ENCODE measurements at places on chromosomes 6 and 20.

GRCh38 chr6:110614586-110614985, 138.2 kb upstream of the SLC22A16 start:
- DNase-seq, result no peak

DNA sequence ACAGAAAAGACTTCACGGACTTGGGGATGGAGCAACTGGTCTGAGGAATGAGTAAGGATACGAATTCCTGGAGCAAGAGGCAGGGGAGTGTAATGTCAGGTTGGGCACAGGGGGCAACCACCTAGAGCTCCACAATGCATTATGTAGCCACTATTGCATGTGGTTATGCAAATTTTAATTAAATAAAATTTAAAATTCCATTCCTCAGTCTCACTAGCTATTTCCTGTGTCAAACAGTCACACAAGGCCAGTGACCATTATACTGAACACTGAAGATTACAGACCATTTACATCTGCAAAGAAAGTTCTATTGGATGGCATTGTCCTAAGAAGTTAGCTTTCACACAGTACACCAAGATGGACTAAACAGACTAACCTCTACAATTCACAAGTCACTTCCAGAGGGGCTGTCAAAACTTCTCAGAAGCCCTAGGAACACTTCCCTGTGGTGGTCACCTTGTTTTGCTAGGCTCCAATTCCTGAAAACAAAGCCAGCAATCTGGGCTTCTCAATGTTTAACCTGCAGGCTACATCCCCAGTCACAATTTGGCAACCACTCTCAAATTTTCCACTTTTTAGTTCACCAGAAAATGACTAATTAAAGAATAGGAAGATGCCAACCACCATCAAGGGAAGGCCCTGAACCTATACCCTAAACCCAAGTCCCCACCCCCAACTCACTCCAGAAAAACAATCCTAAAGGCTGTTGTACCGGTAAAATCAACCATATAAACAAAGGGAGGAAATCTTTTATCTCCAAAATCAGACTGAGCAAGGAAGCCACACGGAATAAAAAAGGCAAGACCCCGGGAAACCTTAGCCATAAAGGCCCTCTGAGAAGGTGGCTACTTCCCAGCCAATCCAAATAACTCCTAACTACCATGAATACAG, 34.2 kb upstream of the C20orf203 start:
- no peak for DNase-seq

DNA sequence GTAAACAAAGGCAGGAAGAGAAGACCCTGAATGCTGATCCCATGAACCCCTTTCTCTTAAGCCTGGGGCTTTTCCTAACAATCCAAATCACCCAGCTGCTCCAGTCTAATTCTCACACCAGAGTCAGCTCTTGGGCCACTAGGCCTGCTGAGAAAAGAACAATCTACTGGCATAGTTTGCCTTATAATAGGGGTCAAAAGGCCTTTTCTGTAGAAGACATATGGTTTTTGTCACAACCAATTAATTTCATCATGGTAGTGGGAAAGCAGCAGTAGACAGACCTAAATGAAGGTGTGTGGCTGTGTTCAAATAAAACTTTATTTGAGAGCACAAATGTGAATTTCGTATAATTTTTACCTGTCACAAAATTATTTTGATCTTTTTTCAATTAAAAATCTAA, 994.7 kb upstream of the EPHA7 start:
- DNase-seq, result no peak

DNA sequence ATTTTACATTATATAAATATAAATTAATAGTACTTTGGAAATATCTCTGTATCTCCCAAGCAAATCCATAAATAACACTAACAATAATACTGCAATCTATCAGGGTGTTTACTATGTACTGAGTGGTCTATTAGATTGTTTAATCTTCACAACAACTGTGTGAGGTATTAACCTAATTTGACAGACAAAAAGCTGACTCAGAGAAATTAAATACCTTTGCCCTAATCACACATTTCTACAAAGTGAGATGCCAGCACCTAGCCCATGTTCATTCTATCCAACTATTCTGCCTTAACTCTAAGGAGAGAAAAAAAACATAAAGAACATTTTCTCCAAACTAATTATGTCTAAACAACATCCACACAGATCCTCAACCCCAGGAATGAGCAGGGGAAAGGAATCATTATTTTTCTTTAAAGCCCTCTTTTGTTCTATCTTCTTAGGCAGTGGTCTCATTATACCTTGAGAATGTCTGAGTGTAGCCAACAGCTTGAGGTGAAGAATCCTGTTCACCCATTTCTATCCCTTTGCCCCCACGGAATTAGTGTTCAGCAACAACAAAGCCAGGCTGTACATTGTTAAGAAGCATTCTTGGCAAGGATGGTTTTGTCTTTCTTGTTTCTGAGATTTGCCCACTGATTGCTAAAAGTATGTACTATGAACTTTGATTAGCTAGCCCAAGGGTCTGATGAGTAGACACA, 42.7 kb downstream of the PRL start:
- no peak for DNase-seq

GRCh38 chr6:146890644-146891434, 292.1 kb downstream of the ADGB start:
- no peak for DNase-seq

DNA sequence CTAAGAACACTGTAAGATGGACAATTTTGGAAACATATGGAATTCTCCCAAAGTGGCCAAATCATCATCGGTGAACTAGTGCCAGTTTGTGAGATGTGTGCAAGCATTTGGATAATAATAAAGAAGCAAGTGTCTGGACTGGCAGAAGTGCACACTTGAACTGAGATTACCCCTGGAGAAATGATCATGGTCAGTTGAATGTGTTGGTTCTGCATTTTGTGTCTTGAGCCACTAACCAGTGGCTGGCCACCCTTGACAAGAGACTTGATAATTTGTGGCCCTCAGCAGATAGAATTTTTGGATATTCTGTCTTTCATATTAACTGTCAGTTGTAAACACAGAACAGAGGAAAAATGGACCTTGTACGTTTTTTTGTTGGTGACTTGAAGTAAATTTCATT, 37.4 kb downstream of the CITED2 start:
- DNase-seq, result no peak
